SK-N-MC (cell line): ENCODE measurements at places on chromosomes 6 and 20.

- DNase-seq = no peak
These were observed 94.1 kb downstream of the YTHDF1 start for GRCh38 chr20:63121749-63122405.

DNA sequence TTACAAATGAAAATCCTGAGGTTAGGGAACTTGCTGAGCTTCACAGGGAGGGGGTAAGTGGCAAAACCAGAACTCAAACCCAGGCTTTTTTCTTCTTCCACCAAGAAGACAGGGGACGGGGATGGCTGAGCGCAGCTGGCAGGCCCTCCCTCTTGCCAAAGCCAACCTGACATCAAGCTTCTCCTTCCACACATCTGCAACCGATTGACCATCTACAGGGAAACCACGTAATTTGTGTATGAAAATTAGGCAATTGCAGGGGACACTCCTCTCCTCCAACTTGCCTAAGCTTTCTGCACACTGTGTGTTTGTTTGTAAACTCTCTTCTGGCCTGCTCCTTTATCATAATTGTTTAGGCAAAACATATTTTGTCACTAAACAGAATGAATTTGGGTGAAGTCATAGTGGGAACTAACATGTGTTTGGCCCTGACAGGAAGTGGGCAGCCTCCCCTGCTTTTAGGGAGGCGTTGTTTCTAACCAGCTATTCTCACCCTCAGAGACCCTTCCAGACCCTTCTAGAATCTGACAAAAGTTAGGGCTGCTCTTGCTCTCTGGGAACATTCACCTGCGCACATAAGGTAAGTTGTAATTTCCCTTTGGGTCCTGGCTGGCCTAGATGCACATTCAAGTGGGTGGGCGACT is 18.9 kb downstream of the ZNF831 start:
- no peak for DNase-seq

DNA sequence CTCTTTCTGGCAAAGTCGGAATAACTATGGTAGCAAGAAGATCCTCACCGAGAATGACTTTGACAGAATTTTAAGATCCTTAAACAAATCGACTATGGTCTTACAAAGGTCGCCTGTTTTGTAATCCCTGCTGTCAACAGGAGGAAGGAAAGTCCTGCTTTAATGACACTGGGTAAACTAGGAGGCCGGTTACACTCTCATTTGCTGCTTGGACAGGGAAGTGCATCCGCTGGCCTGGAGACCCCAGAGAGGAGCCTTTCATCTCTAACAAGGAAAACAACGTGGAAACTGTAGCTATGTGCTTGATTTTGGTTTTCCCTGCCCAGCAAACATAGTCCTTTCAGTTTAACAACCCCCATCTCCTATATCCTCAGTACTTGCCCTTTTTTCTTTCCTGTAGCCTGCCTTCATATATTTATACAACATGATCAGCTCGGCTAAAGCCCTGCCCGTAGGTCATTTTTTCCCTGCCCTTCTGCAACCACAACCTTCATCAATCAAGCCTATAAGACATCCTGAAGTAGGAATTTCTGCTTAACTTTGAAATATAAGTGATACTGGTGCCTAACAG is 97.2 kb upstream of the RIN2 start:
- no peak for DNase-seq

GRCh38 chr20:21118782-21119181 is 7.1 kb upstream of the KIZ start:
- no peak for DNase-seq

GRCh38 chr6:160791981-160792418 is 90.0 kb downstream of the PLG start:
- DNase-seq = no peak

- no peak for DNase-seq
These were observed 1229.5 kb upstream of the MAP3K7 start for GRCh38 chr6:91816335-91816734.
